ENCODE measurements at places on chromosomes 2 and 18.

DNA sequence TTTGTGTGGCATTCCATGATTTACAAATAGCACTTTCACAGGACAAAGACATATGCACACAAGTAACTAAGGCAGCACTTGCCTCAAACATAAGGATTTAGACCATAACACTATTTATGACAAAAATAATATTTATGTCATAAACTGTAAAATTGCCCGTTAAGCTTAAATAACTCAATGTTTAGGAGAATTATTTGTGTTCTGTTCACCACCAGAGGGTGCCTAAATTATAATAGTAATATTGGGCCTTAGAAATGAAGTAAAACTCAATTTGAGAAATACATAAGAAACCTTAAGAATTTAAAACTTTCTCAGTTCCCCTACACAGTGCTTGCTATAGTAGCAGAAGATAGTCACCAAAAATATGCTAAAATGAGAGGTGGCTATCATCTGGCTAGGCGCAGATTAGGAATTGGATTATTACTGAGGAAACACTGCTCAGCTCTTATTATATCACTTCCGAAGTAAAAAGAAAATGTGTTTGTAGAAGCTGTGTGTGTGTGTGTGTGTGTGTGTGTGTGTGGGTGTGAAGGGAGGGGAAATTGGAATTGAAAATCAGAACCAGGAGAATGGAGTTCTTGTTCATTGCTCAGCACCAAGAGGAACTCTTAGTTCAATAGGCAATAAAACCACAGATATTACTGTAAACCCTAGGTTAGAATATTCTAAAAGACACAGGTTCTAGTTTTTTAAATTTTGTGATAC lies 4.9 kb upstream of the CHN1 start:
- DNase-seq = no peak

GRCh38 chr2:95308426-95308990 lies 11.4 kb downstream of the KCNIP3 start:
- DNase-seq = no peak

DNA sequence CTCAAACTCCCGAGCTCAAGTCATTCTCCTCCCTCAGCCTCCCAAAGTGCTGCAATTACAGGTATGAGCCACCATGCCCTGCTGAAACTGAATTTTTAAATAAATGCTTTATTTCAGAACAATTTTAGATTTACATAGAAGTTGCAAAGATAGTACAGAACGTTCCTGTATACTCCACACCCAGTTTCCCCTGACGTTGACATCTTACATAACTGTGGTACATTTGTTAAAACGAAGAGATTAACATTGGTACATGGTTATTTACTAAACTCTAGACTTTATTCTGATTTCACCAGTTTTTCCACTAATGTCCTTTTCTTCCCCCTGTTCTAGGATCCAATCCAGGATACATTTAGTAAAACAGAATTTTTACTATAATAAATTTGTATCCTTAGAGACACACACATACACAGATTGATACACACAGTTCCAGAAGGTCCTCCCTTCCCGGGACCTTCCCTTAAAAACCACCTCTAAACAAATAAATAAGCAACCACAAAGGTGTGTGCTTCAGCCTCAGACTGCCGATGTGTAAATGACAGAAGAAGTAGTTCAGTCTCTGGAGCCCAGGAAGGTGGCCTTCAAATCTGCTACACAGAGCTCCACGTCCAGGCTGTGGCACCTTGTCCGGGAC lies 6.9 kb downstream of the NEU2 start:
- DNase-seq = no peak

DNA sequence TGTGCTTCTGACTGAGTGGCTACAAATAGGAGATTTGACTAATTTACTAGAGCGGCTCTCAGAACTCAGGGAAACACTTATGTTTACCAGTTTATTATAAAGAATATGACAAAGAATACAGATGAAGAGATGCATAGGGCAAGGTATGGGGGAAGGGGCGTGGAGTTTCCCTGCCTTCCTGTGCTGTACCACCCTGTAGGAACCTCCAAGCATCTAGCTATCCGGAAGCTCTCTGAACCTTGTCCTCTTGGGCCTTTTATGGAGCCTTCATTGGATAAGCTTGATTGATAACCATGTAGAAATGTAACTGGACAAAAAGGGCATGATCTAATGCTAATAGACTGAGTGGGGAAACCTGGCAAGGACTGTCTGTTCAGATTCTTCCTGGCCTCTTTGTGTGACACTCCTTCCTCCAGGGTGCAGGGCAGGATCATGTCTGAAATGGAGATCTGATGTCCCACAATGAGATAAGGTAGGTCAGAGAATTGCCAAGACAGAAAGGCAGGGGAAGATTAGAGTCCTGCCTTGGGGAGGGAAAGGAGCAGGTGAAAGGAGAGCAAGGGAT lies 101.8 kb upstream of the NPAS2 start:
- no peak for DNase-seq

DNA sequence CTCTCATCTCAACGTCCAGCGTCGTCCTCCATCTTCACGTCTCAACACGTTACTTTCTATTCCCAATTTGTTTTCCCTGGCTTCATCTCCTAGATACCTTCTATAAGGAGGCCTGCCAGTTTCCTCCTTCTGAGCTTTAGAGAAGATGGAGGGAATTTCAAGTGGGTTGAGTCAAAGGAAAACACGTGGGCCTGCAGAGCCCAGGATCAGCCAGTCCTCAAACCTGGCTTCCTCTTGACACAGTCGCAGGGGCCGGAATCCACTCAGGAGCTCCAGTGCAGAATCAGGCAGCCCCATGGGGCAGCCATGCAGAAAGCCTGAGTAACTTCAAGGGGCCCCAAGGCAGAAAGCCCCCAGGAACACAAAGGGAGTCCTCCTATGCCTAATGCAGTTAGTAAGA lies 14.5 kb upstream of the APCDD1 start:
- DNase-seq = no peak

GRCh38 chr2:199810422-199811171 lies 40.4 kb downstream of the FTCDNL1 start:
- no peak for DNase-seq

- DNase-seq = no peak
Observed at GRCh38 chr2:184517402-184517801, 80.9 kb upstream of the ZNF804A start.

GRCh38 chr18:40365526-40365925 lies 1589.5 kb upstream of the PIK3C3 start:
- no peak for DNase-seq

- DNase-seq = no peak
Observed at GRCh38 chr2:16629044-16629443, 36.6 kb downstream of the CYRIA start.

DNA sequence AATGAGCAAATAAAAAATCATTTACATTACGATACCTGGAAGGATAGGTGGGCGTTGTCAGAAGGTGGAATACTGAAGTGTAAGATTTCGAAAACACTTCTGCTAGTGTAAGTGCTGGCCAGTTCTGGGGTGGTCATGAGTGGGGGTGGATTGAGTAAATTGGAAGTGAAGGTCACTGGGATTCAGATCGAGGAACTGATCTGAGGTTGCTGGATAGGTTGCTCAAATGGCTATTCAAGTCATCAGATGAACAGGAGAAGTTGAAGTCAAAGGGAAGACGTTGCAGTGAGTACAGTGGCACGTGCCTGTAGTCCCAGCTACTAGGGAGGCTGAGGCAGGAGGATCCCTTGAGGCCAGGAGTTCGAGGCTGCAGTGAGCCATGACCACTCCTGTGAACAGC lies 95.7 kb downstream of the MALT1 start:
- DNase-seq = peak; percentile 42

All from activated CD8-positive, alpha-beta memory T cell treated with anti-CD3 and anti-CD28 coated beads, Interleukin-2, amount 50 U/mL, for 48 hours (primary cell).